ENCODE measurements at places on chromosomes 1 and 21.
A peak's percentile ranks its signal among the peaks of the same experiment; 100 is the strongest.

DNA sequence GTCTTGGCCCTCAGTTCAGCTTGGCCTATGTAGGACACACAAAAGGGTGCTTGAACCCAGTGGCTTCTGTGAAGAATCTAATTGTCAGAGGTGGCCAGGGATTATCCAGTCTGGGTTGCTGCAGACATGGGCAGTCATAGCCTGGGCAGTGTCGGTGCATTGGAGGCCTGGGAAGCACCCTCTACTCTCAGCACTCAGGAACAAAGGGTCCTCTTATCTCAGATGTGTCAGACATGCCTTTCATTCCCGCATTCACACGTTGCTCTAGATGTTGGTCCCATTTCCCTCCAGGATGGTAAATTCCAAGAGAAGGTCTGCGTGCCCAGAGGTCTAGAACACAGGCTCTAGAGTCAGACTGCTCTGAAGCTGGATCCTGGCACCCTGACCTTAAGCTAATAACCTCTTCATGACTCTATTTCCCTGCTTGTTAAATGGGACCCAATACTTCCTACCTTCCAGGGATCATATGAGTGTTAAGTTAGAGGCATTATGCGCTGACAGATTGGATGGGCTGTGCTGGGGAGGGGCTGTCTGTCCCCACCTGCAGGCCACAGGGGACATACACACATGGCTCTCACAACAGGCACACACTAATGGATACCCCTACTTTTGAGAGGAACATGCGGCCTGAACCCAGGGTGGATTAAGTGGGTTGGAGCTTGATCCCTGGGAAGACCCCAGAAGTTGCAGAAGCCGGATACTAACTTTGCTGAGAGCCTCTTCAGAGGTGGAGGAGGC, 16.5 kb upstream of the EDN2 start:
- DNase-seq = peak; percentile 100

GRCh38 chr1:109822749-109823542, 59.2 kb upstream of the EPS8L3 start:
- no peak for DNase-seq

DNA sequence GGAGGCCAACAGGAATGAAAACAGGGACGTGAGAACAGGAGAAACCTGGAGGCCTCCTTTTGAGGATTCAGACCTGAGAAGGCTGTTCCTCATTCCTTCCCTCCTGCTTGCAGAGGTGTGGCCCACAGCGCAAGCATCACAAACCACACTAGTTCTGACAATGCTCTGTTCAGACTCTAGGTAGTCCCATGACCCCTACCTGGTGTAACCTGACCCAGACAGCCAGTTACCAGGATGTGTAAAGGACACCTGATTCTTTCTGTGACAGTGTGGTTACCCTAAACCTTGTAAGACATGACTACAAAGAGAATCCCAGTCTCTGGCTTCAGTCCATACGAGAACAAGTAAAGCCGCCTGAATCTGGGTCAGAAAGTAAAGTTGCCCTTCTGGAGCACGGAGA, 3.2 kb downstream of the MECR start:
- DNase-seq = no peak

DNA sequence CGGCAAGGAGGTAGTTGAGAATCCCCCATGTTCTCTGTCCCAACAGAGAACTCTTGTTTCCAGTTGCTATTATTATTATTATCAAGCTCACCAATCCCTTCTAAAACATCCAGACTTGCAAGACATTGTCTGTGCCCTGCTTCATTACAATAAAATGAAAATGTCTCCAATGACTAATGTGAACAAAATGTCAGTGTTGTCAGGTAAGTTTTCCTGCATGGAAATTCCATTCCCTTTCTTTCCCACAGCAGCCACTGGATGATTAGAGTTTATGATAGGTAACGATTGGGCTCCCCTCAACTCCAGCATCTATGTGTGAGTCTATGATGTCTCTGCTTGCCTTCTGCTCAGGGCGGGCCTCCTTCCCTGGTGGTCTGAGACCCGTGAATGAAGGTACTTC, 8.9 kb upstream of the DYRK1A start:
- DNase-seq = no peak

DNA sequence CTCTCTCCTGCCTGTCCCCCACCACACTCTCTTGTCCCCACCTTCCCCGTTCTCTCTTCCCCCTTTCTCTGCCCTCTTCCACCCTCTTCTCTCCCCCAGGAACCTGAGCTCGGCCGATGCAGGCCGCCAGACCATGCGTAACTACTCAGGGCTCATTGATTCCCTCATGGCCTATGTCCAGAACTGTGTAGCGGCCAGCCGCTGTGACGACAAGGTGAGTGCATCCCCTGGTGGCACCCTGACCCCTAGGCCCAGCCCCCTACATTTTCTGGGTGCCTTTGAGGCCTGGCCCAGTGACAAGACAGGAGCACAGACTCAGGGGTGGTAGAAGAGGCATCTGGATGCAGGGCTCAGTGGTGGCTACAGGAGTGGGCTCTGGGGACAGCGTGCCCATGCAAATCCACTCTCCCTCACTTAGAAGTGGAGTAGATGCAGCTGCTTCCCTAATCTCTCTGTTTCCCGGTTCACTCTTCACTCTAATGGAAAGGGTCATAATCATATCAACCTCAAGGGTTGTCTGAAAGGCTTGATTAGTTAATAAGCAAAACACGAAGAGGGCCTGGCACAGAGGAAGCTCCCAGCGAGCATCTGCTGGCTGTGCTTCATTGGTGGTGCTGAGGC, 37.0 kb downstream of the PKP1 start:
- no peak for DNase-seq

Measured in NCI-H2029 treated with DMSO at 0.1 percent for 48 hours (cell line).